ENCODE measurements at places on chromosomes 2 and 18.

DNA sequence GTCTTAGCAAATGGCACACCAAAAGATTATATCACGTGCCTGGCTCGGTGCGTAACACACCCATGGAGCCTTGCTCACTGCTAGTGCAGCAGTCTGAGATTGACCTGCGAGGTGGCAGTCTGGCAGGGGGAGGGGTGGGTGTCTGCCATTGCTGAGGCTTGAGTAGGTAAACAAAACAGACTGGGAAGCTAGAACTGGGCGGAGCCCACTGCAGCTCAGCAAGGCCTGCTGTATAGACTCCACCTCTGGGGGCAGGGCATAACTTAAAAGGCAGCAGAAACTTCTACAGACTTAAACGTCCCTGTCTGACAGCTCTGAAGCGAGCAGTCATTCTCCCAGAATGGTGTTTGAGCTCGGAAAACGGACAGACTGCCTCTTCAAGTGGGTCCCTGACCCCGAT lies 55.9 kb upstream of the FSHR start:
- no peak for DNase-seq

GRCh38 chr2:128377071-128377910 lies 58.6 kb upstream of the HS6ST1 start:
- DNase-seq: no peak

GRCh38 chr18:9613550-9614400 lies 584 bp downstream of the PPP4R1 start:
- DNase-seq: peak; percentile 80

GRCh38 chr2:229407170-229407569 lies 136.1 kb upstream of the PID1 start:
- DNase-seq: peak; percentile 48

DNA sequence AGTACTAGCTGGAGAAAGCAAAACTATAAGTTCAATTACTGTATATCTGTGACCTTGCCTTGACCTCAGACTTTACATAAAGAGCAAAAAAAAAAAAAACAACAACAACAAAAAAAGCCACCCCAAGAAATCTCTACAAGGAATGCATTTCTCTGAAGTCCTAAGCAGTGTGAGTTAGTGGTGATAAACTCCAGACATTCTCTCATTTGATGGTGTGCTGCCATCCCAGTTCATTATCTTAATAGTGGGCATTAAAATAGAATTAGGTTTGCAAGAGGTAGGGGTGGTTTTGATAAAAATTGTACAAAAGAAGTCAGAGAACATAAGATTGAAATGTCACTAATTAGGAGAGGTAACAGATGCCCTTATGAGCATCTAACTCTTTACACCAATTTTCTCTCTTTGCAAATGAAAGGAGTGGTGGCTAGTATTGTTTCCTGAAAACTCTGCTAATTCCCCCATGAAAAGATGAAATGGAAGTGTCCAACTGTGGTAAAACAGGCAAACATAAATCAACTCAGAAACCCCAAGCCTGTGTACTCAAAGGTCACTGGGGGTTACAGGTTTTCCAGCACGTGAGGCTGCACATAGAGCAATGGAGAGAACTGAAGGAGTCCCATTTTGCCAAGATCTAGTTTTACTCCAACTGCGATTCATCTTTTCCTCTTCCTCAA lies 131.9 kb downstream of the MEIS1 start:
- no peak for DNase-seq

DNA sequence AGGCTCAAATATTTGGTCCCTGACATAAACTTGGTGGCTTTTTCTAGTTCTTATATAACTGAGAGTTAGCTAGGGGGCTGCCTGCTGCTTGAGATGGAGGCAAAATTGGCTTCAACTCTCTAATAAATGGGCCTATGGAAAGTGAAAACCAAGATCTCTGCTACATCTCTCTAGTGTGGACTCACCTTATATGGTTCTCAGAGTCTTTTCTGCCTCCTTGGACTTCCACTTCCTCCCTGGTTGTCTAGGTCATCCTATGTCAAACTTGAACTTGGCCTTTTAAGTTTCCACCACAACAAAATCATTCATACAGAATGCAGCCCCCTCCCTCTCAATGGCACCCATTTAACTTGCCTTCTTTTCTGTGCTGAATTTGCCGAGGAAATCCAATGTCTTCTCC lies 23.9 kb upstream of the ARHGAP25 start:
- DNase-seq: no peak

DNA sequence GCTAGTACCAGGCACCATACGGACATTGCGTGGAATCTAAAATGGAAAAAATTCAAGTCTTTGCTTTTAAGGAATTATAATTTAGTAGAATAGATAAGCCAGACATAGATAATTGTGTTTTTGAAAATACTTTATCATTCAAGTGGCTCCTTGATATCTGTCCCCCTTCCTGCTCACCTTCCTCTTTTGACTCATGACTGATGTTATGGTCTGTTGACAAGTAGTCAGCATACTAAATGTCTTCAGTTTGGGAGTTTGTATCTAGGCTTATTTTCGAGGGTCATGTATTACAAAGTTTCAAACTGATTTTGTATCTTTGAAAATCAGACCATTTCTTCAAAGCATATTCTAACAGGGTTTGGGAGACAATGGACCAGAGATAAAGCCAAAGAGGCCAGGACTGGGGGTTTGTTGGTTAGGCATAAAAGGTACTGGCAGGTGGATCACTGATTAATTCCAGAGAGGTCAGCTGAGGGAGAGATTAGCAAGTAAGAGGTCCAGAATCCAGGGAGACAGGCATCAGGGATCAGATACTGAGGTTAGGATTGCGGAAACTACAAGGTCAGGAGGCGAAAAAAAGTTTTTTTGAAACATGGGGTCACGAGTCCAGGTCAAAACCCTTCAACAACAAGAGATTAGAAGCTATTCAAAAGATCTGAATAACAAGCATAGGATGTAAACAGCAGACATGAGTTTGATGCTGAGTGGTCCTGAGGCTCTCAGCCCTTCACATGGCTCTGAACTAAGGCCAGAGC lies 31.5 kb upstream of the KLHL14 start:
- DNase-seq: no peak

DNA sequence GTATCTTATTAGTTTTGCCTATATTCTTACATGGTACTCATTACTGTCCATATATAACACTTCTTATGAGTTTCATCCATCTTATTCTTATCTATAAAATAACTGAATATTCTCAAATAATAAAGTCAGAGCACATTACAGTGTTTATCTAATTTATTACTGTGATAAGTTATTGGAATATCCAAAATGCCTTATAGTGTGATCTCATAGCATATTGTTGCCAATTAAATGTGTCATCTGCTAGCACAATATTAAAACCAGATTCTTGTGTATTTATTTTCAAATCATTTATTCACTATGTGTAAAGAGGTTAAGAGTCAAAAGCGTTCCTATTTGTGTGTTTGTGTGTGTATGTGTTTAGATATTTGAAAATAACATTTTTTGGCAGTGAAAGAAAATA lies 151.9 kb downstream of the WDR7 start:
- DNase-seq: no peak

DNA sequence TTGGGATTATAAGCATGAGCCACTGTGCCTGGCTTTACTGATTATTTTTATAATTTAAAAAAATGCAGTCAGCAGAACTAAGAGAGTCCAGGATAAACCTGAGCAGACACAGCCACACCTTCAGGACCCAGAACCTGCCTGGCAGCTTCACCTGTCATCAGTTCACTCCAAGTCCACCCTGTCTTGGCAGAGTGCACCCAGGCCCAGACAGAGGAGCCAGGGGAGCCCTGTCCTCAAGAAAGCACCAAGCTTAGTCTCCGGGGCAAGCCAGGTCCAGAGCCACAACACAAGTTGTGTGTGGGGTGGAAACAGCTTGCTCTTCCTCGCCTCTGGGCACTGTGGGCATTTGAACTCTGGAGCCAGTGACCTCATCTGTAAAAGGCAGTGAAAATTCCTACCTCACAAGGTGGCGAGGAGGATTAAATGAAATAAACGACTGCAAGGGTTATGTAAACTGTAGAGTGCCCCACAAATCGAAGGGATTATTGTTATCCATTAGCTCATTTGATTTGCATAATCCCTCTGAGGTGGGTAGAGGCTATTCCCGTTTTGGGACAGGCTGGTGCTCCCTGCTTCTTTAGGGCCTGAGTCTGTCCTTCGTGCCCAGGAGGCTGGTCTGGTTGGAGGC lies 24.7 kb downstream of the MYCN start:
- no peak for DNase-seq

- no peak for DNase-seq
Observed at GRCh38 chr18:37144921-37145320, 316.0 kb downstream of the KIAA1328 start.

DNA sequence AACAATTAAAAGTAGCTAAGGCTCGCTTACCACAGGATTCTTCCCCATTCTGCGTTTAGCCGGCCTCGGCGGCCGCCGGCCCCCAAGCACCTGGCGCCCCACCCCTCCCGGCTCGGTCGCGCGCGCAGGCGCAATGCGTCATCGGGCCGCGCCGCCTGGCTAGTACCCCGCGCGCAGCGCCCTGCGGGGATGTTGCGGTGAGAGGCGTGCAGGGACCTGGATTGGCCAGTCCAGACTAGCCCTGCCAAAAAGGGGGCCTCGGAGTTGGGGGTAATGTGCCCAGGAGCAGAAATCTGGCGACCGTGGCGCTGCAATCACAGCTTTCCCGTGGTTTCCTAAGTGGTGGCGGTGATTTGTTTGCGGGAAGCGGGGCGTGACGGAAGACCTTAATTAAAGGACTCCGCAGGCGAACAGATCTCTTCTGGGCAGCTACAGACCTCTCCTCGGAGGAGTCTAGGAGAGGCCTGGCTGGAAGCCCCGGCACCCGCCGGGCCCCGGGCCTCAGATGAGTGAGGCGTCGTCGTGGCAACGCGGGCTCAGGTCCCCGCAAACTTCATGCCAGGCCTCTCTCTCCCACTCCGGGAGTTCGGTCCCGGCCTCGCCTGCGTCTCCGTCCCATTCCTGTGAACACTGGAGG lies 606 bp downstream of the TMEM237 start:
- peak; percentile 80 for DNase-seq

DNA sequence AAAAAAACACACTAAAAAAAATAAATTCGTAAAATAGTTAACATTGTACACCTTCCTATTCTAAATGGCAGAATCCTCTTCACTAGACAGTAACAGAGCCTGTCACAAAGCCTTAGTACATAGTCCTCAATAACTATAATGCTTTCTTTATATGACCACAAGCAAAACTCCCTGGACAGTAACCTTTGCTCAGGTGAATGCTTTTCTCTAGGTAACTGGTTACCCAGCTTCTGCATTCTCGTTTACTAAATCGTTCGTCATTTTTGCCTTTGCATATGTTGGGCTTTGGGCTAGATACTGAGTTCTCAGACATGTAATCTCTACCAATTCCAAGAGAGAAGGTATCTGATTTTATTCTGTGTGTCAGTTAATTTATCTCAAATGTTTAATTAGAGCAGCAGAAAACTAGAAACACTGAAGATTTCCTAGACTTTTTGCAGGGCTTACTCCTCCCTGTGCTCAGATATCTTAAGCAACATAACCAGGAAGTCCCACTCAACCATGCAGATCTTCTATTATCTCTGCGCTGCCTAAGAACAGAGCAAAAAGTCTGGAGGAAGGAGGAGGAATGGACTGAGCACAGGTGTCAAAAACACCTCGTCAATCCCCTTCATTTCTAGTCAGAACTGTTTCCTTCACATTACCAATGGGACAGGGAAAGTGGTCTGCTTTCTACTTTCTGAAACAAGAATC lies 247.7 kb downstream of the SOCS6 start:
- DNase-seq: no peak

GRCh38 chr18:5620289-5620688 lies 76.5 kb upstream of the EPB41L3 start:
- DNase-seq: no peak

DNA sequence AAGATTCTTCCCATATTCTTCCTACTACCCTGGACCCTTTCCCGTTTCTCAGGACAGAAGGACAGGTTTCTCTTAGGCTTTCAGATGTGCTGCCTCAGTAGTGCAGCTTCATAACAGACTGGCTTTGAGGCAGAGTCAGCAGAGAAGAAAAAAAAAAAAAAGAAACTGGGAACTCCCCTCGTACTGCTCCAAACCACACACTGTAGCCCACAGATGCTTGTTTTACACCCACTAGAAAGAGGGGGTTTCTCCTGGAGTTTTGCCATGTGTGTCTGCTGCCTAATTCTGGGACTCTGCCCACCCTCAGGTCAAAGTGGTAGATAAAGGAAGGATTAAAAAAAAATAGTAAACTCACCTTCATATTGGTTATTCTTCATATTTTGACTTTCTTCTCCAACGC lies 95.9 kb downstream of the NCOA1 start:
- DNase-seq: no peak

DNA sequence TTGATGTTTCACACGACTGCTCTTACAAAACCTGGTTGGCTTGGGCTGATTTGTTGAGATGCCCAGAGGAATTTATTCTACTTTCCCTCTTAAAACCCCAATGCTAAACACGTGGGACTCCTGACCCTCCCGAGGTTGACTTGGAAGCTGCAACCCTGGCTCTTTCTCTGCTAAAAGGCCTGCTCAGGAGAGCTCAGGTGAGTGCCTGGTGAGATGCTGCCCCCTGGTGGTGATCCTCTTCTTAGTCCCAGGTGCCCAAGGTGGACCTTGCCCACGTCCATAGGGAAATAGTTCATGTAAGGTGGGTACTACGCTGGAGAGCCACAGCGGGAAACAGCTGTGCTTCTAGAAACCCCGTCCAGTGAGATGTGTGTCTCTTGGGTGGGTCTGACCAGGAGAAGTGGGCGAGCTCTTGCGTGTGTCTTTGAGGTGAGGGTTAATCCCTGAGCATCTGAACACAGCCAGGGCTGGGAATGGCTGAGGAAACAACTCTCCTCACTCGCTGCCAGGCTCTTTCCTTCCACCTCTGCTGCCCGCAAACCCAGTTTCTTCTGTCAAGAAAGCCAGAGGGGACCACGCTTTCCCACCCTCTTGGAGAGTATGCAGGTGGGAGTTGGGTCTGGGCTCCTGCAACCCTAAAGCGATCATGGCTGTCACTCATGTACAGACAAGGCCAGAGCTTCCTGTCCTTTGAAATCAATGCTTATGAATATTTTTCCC lies 25.5 kb upstream of the PXDN start:
- DNase-seq: peak; percentile 45

GRCh38 chr2:157592948-157593347 lies 35.7 kb downstream of the ACVR1C start:
- DNase-seq: no peak

DNA sequence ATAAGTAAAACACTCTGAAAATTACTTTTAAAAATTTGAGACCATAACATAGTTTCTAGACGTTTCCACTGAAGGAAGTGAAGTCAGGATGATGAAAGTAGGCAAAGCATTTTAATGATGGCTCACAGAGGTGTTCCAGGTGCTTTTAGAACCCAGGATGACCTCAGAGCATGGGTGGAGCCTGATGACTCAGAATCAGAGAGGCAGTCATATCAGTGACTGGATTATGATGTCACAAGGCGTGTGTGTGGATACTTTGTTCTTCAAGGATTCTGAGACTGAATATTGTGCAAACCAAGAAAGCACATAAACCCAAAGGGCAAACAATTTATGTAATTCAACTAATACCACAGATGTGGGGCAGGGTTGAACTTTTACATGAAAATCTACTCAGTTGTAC lies 208.0 kb upstream of the FBXO11 start:
- DNase-seq: no peak
